ENCODE measurements at places on chromosomes 11 and 22. TPM values are rescaled to one million over a fixed set of nuclear protein-coding genes. Genes with fewer than 3 reads are reported as not detected.

DNA sequence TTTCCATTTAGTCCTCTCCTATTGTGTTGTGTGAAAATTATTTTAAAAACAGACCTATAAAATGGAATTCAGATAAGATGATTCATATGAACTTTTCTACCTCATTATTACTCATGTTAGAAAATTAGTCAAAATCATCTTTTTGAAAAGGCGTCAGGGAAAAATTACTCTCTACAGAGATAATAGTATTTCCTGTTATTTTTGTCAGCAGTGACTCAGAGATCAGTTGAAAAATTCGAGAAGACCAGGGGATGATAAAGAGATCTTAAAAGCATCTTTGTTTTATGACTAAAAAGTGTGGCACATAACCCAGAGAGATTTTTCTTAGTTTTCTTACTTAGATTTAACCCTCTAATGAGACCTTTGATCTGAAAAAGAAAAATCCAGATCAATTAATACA is 157.9 kb upstream of the CARD18 start:
- peaks cover 8% of the 10 kb centered on the region for H3K4me1 ChIP-seq
- peaks cover 1% of the 10 kb centered on the region for H3K36me3 ChIP-seq
- DNase-seq = no peak
- peak overlapping the region; percentile 79 for H3K27ac ChIP-seq
- H3K4me3 ChIP-seq = no peak overlapping the region
- H3K27me3 ChIP-seq = peaks cover 9% of the 10 kb centered on the region

DNA sequence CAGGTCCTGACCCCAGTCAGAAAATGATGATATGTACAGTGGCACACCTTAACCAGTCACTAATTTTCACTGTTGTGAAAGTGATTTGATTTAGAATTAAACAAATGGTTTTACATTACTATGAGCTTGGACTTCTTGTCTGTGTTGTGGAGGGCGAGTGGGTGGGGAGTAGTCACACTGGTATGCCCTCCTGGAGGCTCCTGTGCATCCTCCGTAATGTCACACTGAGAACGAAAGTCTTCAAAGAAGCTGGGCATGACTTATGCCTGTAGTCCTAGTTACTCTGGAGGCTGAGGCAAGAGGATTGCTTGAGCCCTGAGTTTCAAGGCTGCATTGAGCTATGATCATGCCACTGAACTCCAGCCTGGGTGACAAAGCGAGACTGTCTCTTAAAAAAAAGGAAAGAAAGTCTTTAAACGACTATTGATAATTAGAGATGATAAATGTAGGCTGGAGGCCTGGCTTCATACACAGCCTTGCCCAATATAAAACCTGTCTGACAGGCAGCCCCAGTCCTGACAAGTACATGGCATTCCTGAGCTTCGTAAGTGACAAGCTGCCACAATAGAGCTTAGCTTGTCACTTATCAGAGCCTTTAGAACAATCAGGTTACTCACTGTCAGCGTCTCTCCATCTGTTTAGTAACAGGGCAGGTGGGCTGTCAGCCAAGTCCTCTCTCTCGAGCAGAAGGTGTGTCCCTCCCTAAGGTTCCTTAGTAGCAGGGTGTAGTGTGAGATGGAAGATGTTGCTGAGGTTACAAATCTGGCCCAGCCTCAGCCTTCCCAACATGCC is 5.0 kb upstream of the LIMK2 start:
- peaks cover 19% of the 10 kb centered on the region for H3K4me1 ChIP-seq
- H3K27ac ChIP-seq = peak overlapping the region; percentile 64
- peaks cover 4% of the 10 kb centered on the region for H3K36me3 ChIP-seq
- no peak overlapping the region for H3K4me3 ChIP-seq

GRCh38 chr11:63553759-63554158 is 9.4 kb downstream of the PLAAT2 start:
- peaks cover 54% of the 10 kb centered on the region for H3K4me1 ChIP-seq
- H3K36me3 ChIP-seq = peaks cover 18% of the 10 kb centered on the region
- H3K4me3 ChIP-seq = peak overlapping the region; percentile 75
- peak overlapping the region; percentile 97 for H3K27ac ChIP-seq

DNA sequence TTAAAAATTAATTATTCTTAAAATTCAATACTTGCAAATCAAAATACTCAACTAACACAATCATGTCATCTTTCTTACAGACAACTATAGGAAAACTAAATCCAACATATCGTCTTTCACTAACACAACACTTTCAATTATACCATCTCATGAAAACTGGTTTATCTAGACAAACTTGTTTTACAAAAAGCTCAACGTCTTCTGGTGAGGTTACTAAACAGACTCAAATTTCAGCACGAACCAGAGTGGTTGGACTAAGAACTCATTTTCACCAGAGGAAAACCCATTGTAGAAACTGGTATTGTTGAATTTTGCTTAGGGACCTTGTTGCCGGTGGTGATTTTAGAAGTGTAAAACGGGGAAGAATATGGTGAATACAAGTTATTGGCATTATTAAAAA is 52.2 kb downstream of the NUP98 start:
- no peaks in the 10 kb centered on the region for H3K4me1 ChIP-seq
- H3K4me3 ChIP-seq = no peak overlapping the region
- peaks cover 27% of the 10 kb centered on the region for H3K36me3 ChIP-seq
- H3K27ac ChIP-seq = no peak overlapping the region

DNA sequence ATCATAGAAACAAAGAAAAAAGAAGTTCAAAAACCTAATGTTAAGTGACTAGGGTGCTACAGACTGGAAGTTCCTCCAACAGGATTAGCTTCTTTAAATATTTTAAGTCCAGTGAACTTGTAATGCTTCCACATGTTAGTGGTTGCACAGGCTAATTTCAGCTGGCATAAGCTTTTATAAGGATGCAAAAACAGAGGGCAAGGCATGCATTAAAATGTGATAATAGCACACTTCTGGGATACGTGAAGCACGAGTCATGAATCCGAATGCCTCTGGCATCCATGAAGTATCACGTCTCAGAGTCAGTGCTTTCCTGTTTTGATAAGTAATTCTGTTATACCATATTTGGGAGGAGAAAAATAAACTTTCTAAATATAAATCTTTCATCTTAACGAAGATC is 106.8 kb downstream of the DCDC1 start:
- no peaks in the 10 kb centered on the region for H3K4me1 ChIP-seq
- H3K27me3 ChIP-seq = peaks cover 3% of the 10 kb centered on the region
- H3K36me3 ChIP-seq = no peaks in the 10 kb centered on the region

DNA sequence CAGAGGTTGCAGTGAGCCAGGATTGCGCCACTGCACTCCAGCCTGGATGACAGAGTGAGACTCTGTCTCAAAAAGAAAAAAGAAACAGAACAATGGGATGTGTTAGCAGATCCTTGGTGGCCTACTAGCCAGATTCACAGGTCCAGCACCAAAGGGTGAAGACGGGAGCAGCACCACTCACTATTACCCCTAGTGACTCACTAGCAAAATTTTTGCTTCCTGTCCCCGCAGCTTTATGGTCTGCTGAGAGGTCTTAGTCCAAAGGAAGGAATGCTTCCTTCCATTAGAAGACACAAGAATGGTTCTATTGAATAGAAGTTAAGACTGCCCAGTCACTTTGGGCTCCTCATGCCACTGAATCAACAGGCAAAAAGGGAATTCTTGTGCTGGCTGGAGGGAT is 35.9 kb upstream of the NUP50 start:
- no peak overlapping the region for H3K4me3 ChIP-seq
- H3K36me3 ChIP-seq = peaks cover 11% of the 10 kb centered on the region
- H3K27me3 ChIP-seq = no peaks in the 10 kb centered on the region
- DNase-seq = no peak
- no peak overlapping the region for H3K27ac ChIP-seq

DNA sequence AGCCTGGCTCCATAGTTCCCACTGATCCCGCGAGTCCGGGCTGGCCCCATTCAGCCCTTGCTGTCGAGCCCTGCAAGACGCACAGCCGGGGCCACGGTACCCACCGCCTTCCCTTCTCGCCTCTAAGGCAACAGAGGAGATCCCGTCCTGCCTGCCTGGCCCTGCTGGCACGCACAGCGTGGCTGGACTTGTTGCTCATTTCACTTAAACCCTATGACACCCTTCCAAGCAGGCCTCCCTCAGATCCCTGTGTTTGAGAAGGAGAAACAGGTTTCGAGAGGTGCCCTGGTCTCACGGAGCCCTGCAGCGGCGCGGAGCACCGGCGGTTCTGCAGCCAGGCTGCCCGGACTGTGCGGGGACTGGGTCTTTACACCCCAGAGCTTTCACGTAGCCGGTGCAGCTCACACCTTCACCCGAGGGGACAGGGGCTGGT is 1048.4 kb downstream of the BRD1 start:
- H3K4me1 ChIP-seq = no peaks in the 10 kb centered on the region
- no peak for DNase-seq
- H3K36me3 ChIP-seq = no peaks in the 10 kb centered on the region
- H3K27me3 ChIP-seq = peaks cover 18% of the 10 kb centered on the region

DNA sequence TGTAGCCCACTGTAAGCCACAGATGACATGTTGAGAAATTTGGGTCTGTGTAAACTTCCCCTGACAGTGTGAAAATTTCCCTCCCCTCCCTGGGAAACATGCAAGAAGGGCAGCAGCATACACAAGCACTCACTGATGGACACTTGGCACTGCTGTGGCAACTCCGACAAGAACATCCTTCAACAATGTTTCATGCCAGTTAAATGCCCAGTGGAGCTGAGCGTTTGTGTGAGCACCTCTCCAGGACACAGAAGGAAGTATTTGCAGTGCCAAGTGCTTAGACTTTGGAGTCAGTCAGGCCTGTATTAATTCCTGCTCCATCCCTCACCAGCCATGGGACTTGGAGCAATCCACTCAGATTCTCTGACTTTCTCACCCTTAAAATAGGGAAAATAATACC is 17.7 kb downstream of the C11orf87 start:
- H3K4me3 ChIP-seq = no peak overlapping the region
- no peaks in the 10 kb centered on the region for H3K4me1 ChIP-seq
- no peaks in the 10 kb centered on the region for H3K36me3 ChIP-seq
- peaks cover 3% of the 10 kb centered on the region for H3K27me3 ChIP-seq
- no peak for DNase-seq
- no peak overlapping the region for H3K27ac ChIP-seq

DNA sequence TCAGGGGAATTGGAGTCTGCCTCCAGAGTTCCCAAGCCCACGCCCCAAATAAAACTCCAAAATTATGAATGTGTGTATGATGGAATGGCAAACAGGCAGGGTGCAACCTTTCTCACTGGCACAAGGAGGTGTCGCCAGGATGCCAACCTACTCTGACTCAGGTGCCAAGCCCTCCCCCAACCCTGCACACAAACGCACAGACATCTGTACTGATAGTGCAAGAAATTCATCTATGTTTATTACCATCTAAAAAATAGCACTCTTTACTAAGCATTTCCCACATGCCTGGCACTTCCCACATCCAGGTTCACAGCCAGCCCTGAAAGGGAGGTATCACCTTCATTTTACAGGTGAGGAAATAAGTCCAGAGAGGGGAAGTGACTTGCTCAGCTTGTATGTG is 1.2 kb downstream of the PLA2G3 start:
- peaks cover 4% of the 10 kb centered on the region for H3K4me1 ChIP-seq
- H3K27ac ChIP-seq = no peak overlapping the region
- no peaks in the 10 kb centered on the region for H3K27me3 ChIP-seq
- H3K36me3 ChIP-seq = no peaks in the 10 kb centered on the region
- no peak for DNase-seq

- no peak for DNase-seq
- H3K36me3 ChIP-seq = no peaks in the 10 kb centered on the region
- H3K4me1 ChIP-seq = no peaks in the 10 kb centered on the region
- peaks cover 12% of the 10 kb centered on the region for H3K27me3 ChIP-seq
- H3K27ac ChIP-seq = no peak overlapping the region
- H3K4me3 ChIP-seq = no peak overlapping the region
Measured at GRCh38 chr22:18031695-18032454, 7.5 kb upstream of the MICAL3 start.

GRCh38 chr22:45481661-45482060 is 21.0 kb upstream of the FBLN1 start:
- H3K27ac ChIP-seq = no peak overlapping the region
- no peak for DNase-seq
- no peaks in the 10 kb centered on the region for H3K4me1 ChIP-seq
- H3K27me3 ChIP-seq = no peaks in the 10 kb centered on the region
- H3K36me3 ChIP-seq = no peaks in the 10 kb centered on the region

GRCh38 chr22:50264946-50265669 is 3.6 kb upstream of the MAPK12 start:
- H3K27ac ChIP-seq = no peak overlapping the region
- H3K4me3 ChIP-seq = no peak overlapping the region
- H3K27me3 ChIP-seq = peaks cover 32% of the 10 kb centered on the region
- peaks cover 12% of the 10 kb centered on the region for H3K4me1 ChIP-seq

DNA sequence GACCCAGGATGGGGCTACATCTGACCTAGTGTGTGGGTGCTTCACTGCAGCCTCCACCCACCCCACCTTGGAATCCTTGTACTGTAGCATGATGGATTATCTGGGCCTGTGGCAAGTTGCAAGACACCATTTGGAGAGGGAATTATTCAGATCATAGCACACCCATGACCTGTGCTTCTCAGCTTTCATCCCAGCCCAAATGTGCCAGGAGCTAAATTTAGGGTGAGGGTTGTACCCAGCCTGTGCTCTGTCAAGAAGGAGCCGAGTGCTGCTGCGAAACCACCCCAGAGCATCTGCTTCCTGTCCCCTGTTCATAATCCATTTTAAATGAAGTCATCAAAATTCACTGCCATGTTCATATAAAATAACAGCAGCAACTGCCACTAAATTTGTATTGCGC is 394.5 kb downstream of the SHANK2 start:
- no peaks in the 10 kb centered on the region for H3K36me3 ChIP-seq
- H3K4me3 ChIP-seq = no peak overlapping the region
- peaks cover 3% of the 10 kb centered on the region for H3K27me3 ChIP-seq
- no peak for DNase-seq
- no peaks in the 10 kb centered on the region for H3K4me1 ChIP-seq

- no peaks in the 10 kb centered on the region for H3K36me3 ChIP-seq
- H3K27me3 ChIP-seq = no peaks in the 10 kb centered on the region
- no peak overlapping the region for H3K27ac ChIP-seq
Measured at GRCh38 chr22:38257181-38257580, 15.6 kb downstream of the TMEM184B start.

- no peak for DNase-seq
- H3K36me3 ChIP-seq = peaks cover 16% of the 10 kb centered on the region
- peak overlapping the region; percentile 64 for H3K4me3 ChIP-seq
- no peaks in the 10 kb centered on the region for H3K27me3 ChIP-seq
- peaks cover 29% of the 10 kb centered on the region for H3K4me1 ChIP-seq
Measured at GRCh38 chr11:2902784-2903671, 17.5 kb upstream of the CDKN1C start.

GRCh38 chr22:20952544-20953341 is 14.3 kb upstream of the AIFM3 start:
- no peak overlapping the region for H3K27ac ChIP-seq
- H3K27me3 ChIP-seq = peaks cover 13% of the 10 kb centered on the region
- no peak for DNase-seq
- H3K4me1 ChIP-seq = peaks cover 18% of the 10 kb centered on the region

The APOBEC3H gene
- 5.3 TPM for total RNA-seq

The RIMBP3B gene
- 0.32 TPM for total RNA-seq

The KDM4E gene
- not detected for total RNA-seq

The RFPL2 gene
- not detected for total RNA-seq

The CCDC15 gene
- 4.5 TPM for total RNA-seq

The EIF3M gene
- total RNA-seq = 459 TPM

The FGF19 gene
- not detected for total RNA-seq

The CARD16 gene
- 16.9 TPM for total RNA-seq

The UPK2 gene
- 0.48 TPM for total RNA-seq

The PACS1 gene
- 61.4 TPM for total RNA-seq

The TSPAN18 gene
- total RNA-seq = 1.2 TPM

The OR10A2 gene
- not detected for total RNA-seq
